Epithelial cell of proximal tubule (primary cell): ENCODE measurements at places on chromosomes 7 and 10. TPM values are rescaled to one million over a fixed set of nuclear protein-coding genes. Genes with fewer than 3 reads are reported as not detected.

Gene AS3MT
- total RNA-seq, result 10.7 and 17.1 TPM in 2 replicates

DNA sequence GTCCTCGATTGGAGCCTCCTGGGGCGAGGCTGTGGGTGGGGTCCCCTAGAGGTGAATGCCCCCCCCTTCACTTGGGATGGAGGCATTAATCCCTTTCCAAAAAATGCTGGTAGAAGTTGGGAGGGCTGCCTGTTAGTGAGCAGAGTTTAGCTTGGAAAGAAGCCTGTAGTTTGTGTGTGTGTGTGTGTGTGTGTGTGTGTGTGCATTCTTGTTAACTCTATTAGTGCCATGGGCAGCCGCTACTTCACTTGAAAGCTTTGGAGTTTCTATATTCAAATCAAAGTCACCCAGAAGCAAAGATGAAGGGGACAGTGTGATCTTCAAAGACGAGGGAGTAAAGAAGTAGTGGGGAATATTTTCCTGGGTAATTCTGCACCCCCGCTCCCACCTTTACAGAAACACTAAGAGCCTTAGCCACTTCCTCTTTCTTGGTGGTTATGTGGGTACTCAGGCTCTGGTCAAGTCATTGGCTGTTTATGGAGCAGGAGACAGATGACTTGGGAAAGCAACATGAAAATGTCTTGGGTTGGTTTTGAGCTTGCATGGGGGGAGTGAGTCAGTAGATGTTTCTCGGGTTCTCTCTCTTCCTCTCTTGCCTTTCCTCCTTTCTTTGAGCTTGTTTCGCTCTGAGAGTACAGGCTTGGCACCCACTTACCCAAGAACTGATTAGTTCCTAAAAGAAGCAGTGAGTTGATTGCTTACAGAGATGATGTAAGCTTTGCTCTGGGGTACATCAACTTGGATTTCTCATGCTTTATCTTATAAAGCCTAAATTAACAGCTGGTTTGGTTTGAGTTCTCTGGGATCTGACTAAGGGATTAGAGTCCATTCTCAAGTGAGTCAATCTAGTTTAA is 35.9 kb downstream of the TCF7L2 start:
- DNase-seq, result no peak

DNA sequence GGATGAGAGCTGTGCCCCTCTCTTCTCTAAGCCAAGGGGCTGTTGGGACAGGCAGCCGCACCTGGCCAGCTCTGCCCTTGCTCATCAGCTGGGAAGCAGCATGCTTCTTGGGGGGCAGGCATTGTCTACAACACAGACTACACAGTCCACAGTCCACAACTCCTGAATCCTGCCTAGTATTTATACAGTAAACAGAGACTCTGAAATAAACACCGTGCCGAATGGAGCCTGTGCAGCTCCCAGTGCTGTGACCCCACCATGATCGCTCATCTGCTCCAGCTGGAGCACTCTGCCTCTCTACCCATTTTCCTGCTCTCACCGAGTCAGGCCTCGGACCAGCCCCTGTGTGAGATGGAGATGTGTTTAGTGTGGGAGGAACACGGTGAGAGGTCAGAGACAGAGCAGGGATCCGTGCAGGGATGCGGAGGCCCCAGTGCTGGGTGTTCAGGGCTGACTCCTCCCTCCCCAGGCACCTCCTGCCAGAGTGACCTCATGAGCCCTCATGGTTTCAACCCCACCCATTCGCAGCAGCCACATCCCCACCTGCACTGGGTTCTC is 608.0 kb downstream of the DNAJB6 start:
- DNase-seq, result no peak

- no peak for DNase-seq
These were observed 45.4 kb downstream of the PODXL start for GRCh38 chr7:131511071-131511470.

DNA sequence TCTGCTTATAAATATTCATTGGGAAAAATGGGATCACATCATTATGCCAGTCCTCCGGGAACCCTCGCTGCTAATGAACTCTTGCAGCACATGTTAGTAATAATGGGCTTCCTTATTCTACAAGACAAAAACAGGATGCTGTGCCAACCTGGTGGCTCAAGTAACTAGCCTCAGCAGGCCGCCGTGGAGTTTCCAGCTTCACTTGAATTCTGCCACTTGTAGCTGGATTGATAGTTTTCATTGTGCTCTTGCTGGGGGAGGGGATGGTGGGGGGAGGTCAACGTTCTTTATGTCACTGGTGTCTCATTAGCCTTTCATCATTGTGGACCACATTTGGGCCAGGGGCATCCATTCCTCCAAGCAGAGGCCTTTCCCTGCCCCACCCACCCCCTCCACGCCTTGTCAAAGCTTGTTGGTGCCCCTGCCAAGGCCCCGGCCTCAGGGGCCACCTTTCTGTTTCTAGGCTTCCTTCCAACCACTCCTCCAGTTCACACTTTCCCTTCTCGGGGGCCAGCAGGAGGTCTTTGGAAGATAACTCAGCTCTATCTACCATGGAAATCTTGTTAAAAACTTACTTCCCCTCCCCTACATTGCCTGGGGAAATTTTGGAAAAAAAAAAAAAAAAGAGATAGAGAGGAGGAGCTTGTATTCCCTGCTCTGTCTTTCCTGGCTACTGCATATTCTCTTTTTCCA is 153.9 kb downstream of the BMPER start:
- DNase-seq, result no peak

GRCh38 chr7:27071622-27072390 is 24.0 kb downstream of the HOXA1 start:
- DNase-seq, result no peak

DNA sequence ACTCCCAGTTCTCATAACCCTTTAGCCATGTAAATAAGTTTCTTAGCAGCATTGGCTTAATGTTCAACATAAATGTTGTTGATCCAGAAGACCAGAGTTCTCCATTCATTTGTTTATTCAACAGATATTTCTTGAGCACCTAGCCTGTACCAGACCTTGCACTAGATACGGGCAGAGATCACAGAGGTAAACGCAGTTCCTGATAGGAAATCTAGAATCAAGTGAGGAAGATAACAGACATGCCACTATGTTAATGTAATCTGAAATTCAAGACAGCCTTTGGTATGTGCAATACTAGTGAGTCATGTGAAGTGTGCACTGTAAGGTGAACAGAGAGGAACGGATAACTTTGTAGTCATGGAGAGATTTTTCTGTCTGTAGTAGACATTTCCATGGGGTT is 3.0 kb downstream of the BUB3 start:
- peak; percentile 39 for DNase-seq
